ENCODE measurements at places on chromosomes 7 and 10. TPM values are rescaled to one million over a fixed set of nuclear protein-coding genes. Genes with fewer than 3 reads are reported as not detected.

C10orf62 gene
- total RNA-seq, result not detected

CRHR2 gene
- not detected for total RNA-seq

DNA sequence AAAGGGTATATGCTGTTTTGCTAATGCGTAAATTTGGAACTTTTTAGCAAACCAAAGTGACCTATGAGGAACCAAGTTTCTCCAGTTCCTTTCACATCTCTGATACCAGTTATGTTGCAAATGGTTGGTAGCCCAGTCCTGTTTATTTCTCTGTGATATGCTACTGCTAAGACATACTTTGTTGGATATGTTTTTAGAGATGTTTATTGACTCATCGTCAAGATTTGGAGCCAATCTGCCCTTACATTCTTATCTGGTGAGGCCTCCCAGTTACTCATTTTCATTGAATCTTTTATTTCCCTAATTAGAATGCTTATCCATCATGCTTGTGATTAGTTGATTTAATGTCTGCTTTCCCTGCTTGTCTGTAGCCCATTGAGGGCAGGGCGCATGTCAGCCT is 58.9 kb downstream of the LRGUK start:
- no peak for DNase-seq

GRCh38 chr10:19556666-19557065 is 259.6 kb upstream of the PLXDC2 start:
- no peak for DNase-seq

- no peak for DNase-seq
These were observed 90.0 kb upstream of the FEZF1 start for GRCh38 chr7:122394512-122394911.

DNA sequence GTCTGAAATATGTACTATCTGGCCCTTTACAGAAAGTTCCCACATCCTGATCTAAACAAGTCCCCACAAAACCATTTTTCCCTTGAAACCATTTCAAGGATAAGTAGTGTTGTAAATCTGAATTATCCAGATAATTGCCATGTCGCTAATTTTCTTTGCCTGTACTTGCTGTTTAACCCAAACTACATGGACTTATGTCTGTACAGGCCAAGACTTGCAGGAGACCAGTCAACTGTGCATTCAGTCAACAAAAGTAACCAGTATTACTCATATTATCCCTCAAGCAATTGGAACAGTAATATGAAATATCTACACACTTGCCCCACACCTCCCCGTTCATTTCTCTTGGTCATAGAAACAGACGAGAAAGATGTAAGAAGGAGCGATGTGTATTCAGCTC is 347.8 kb upstream of the NFE2L3 start:
- DNase-seq, result no peak

DNA sequence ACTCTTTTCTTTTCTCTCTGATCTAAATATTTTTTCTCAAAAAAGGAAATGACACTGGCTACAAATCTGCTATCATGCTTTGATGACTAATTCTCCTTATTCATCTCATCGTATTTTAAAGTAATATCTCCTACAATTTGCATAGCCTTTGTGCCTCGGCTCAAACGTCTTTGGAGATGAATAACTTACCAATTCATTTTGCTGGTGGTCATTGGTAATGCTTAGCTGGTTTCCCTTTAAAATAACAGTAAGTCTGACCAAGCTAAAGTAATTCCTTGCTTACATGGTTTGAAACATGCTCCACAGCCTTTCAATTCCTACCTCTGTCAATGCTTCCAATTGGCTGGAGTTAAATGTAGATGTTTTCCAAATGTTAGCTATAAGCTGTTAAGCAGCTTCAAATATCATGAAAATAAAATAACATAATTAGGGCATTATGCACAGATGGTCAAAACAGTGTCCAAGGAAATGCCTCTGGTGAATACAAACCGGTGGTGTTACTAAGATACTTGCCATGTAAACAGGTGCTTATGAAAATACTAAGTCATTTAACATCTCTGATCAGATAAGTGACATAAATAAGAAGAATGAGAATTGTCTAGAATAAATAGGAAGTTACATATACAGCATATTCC is 435.0 kb downstream of the POM121L12 start:
- no peak for DNase-seq

GRCh38 chr7:7122701-7123281 is 59.6 kb upstream of the C1GALT1 start:
- peak; percentile 69 for DNase-seq

- DNase-seq, result no peak
These were observed 191.7 kb upstream of the IMMP2L start for GRCh38 chr7:111753968-111754367.

All from MG63 (cell line).